ENCODE measurements at places on chromosomes 6 and 20.

- no peak for DNase-seq
Measured at GRCh38 chr6:127865108-127865507, 35.8 kb downstream of the THEMIS start.

- no peak for DNase-seq
Measured at GRCh38 chr20:6509374-6509773, 258.1 kb upstream of the BMP2 start.

- DNase-seq: no peak
Measured at GRCh38 chr6:168871642-168872315, 381.9 kb downstream of the THBS2 start.

DNA sequence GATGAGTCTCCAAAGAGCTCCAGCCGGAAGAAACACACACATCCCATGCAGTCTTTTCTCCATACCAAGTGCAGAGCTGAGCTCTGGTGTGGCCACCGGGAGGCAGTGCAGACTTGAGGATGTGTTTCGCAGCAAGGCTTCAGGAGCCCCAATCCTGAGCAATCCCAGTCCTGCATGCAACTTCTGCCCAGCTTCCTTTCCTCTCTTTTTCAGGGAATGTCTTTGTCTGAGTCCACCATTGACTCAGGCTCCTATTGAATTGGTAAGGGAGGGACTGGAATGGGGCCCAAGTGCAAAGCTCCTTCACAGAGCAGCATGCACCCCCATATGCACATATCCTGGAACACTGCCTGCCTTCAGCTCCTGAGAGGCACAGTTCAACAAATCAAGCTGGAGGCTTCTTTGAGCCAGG lies 50.5 kb upstream of the ASIP start:
- peak; percentile 4 for DNase-seq

GRCh38 chr6:46749731-46750130 lies 3.0 kb downstream of the ANKRD66 start:
- DNase-seq: no peak

DNA sequence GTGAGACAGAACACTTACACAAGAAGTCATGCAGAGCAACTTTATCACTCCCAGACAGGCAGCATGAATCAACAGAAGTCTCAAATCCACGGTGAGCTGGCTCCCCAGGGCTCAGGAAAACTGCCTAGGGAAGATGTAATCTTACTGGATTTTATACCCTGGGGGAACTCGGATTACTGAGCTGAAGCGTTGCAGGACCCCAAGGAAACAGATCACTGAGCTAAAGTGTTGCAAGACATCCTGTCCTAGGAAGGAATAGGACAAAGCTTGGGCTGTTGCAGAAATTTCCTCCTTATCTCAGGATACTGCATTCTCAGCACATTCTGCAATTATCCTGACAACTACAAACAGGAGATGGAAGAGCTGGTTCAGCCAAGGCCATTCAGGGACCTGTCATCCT lies 224.8 kb downstream of the TFAP2A start:
- DNase-seq: no peak

DNA sequence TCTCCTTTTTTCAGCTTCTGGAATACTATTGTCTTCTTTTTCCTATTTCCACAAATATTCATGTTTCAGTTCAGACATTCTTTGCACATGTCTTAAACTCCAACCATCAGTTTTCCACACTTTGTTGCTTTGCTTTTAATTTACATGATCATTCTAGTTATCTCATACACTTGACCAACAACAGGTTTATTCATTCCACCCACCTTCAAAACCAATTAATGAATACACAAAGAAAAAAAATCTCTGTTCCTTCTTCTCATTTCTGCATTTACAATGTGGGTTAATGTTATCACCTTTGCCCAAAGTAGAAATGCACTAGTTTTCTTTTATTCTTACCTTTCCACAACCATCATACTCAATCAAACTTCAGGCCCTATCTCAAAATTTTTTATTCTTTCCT lies 216.7 kb downstream of the FRK start:
- DNase-seq: no peak

- no peak for DNase-seq
Measured at GRCh38 chr6:50698546-50698945, 14.8 kb upstream of the TFAP2D start.

- no peak for DNase-seq
Measured at GRCh38 chr6:88605271-88605670, 358.1 kb downstream of the RNGTT start.

All from CD8-positive, alpha-beta memory T cell (primary cell).